ENCODE measurements at places on chromosomes 1 and 21.

DNA sequence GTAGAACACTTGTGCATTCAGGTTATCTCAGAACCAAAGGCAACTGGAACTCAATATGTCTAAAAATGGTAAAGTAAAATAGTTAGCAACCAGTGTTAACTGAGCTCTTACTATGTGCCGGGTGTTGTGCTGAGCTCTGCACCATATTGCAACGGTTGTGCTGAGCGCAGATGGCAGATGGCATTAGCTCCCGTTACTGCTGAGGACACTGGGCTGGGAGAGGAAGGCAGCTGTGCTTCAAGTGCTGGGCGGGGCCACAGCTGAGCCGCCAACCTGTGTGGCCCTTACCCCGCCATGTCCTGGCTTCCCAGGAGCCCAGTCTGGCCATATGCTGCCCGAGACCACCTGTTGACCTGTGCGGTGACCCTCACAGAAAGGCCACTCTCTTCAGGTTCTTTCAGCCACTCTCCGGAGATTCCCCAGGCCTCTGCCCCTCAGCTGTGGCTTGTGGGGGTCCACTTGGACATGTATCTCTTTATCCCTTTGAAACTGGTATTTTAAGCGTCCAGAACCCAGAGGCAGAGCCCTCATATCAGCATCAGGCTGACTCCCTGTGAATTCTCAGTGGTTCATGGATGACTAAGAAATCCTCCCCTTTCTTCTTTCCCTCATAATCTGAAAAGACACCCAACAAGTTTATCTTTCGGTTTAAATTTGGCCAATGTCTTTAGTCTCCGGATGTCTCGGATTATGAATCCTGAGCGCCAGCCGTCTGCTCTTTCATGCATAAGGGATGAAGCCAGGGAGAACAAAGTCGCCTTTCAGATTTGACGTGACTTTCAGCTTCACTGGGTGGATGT lies 26.4 kb downstream of the LDLRAP1 start:
- DNase-seq: peak; percentile 14

- DNase-seq: no peak
Measured at GRCh38 chr1:160855181-160855981, 7.3 kb downstream of the CD244 start.

- peak; percentile 63 for DNase-seq
Measured at GRCh38 chr1:35555601-35556477, 1.4 kb downstream of the KIAA0319L start.

GRCh38 chr1:59692591-59692990 lies 122.2 kb upstream of the HOOK1 start:
- DNase-seq: peak; percentile 96

DNA sequence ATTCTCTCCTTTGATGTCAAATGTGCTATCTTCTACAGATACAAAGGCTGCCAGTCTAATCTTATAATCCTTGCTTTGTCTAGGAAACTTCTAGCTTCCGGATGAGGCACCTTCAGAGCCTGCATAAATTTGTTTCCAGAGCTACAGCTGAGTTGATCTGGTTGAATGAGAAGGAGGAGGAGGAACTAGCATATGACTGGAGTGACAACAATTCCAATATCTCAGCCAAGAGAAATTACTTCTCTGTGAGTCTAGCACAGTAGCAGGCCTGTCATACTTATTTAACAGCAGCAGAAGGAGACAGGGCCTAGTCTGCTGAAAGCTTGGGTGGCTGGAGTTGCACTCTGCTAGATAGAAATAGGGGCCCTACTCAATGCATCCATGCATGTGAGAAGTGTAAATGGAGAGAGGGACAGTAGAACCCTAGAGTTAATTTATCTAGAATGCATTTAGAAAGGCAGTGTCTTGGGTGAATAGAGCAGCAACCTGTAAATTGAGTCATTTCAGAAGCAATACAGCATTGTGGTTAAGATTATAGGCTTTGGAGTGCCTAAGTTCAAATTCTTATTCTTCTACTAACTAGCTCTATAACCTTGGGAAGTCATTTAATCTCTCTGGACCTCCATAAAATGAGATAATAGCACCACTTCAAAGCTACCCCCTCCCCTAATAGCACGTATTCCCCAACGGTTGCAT lies 89.0 kb downstream of the MACF1 start:
- DNase-seq: peak; percentile 19

DNA sequence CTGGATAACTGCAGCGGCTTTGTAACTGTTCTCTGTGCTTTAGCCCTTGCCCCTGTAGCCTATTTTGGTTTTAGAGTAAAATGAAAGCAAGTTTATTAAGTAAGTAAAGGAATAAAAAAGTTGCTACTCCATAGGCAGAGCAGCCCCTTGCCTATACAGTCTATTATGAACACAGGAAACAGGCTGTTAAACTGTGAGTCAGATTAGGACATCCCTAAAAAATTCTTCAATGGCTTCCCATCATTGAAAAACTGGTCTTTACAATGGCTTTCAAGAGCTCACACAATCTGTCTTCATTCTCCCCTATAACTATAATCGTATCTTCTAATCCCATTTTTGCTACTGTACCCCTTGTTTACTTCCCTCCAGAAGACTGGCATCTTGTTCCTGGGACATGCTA lies 43.0 kb downstream of the ATG4C start:
- DNase-seq: peak; percentile 4

DNA sequence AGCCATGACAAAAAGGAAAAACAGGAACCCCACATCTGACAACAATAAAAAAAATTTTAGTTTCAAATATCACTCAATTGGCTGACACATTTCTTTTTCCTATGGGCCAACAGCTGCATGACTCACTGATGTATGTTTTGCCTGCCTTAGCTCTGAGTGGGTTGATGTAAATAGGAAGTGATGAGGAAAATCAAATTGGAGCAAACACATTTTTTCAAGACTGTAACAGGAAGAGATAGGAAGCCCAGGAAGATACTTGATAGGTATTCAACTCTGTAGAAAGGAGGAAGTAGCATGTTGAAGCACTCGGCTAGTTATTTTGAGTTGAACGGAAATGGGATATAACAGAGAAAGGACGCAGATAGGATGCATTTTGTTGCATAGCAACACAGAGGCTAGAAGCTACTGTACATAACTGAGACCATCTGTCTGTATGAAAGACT lies 168.0 kb upstream of the NR5A2 start:
- DNase-seq: peak; percentile 89

DNA sequence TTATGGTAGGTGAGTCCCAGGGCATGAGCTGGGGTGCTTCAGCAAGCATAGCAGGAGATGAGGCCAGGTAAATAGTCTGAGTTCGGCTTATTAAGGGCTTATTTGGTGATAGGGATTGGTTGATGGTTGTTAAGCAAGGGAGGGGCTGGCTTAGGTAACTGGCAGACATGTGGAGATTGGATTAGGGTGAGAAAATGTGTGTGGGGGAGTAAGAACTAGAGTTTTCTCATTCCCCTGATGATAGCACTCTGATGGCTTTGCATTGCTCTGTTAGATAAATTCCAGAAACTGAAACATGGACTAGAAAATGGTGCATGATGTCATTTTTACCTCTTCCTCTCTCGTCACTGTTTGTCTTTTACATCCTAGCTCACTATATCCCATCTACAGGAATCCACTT lies 53.6 kb downstream of the FGGY start:
- DNase-seq: no peak

DNA sequence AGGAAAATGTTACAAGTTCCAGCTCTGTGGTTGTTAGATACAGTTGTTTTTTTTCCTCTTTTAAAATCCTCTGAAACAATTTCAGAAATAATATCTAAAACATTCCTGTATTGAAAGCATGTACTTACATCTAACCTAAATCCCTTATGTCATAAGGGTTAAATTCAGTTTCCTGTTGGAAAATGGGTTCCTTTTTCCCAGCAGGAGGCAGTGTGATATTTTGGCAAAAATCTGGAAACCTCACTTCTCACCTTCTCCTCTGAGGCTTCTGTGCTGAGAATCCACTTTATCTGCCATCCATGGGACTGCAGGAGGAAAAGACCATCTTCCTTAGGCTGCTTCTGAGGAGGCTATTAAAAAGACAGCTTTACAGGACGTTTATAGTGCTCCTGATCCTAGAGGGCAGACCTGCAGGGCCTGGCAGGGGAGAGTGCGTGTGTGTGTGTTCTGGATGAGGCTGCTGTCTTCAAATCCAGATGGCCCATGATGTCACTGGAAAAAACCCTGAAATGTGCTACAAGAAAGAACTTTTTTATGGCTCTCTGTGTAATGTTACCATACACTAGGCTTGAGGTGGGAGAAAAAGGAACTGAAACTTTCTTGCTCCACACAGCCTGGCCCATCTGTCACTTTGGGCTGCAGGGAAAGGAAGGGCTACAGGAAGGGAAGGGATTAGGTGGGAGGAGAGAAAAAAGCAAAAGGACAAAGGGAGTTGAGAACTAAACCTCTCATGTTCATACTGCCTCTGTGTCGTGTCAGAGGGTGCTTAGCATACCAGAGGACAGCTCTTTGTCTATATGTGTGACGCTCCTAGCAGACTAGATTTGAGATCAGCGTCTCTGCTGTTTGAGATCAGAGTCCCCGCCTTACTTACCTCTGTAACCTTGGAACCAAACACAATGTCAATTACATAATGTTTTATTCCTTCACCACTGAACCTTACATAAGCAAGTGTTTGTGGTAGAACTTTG lies 379.2 kb upstream of the SPAG17 start:
- peak; percentile 18 for DNase-seq

DNA sequence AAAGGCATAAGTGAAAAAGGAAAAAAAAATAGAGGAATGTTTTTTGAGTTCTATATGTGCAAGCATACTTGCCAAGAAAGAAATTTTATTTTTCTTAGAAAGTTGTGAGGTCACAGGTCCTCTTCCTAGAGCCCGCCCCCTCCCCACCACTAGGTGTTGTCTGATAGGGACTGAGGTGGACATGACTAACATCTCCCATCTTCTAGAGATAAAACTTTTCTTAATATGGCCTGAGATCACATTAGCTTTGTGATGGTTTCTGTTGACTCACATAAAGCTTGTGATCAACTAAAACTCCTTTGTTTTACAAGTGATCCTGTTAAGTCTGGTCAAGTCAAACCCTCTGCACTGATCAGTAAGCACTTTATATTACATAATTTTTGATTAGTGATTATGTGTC lies 33.4 kb upstream of the CITED4 start:
- DNase-seq: no peak

GRCh38 chr1:155174324-155175280 lies 953 bp downstream of the TRIM46 start:
- peak; percentile 48 for DNase-seq

DNA sequence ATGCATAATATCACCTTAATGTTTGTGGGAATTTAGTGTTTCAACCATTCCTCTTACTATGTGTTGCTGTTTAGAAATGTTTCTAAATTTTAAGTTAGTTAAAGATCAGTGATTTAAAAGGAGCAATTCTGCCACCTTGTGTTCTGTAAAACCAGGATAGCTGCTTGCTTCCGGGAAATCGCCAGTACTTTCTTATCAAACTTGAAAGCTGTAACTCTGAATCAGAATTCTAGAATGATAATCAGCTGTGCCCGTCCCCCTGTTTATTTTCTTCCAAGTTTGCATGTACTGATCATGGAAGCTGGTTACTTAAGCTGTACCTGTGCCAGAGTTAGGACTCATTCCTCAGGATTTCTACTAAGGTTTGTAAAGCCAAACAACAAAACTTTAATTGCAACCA lies 656.4 kb downstream of the LTN1 start:
- peak; percentile 92 for DNase-seq

- no peak for DNase-seq
Measured at GRCh38 chr1:54887665-54888071, 673 bp upstream of the DHCR24 start.

DNA sequence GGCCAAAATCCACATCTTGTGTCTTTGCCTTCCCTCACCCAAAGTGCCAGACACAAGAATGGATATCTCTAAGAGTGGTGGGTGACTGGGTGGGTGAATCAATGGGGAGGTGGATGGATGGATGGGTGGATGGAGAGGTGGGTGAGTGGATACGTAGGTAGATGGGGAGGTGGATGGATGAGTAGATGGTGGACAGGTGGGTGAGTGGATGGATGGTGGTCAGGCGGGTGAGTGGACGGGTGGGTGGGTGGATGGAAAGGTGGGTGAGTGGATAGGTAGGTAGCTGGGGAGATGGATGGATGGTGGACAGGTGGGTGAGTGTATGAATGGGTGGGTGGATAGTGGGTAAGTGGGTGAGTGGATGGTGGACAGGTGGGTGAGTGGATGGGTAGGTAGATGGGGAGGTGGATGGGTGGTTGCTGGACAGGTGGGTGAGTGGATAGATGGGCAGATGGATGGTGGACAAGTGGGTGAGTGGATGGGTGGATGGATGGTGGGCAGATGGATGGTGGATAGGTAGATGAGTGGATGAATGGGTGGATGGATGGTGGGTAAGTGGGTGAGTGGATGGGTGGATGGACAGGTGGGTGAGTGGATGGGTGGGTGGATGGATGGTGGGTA lies 34.2 kb downstream of the SLC19A1 start:
- no peak for DNase-seq

- no peak for DNase-seq
Measured at GRCh38 chr1:246383239-246383589, 123.9 kb downstream of the SMYD3 start.

DNA sequence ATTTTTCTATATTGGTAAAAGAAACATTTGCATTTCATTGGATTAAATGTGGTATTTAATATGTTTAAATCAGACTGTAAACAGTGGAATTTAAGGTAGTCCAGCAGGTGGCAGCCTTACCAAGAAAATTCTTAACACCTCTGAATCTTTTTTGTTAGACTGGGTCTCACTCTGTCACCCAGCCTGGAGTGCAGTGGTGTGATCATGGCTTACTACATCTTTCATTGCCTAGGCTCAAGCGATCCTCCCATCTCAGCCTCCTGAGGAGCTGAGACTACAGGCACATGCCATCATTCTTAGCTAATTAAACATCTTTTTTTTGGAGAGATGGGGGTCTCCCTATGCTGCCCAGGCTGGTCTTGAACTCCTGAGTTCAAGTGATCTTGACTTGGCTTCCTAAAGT lies 98.8 kb downstream of the RABGAP1L start:
- peak; percentile 34 for DNase-seq

- DNase-seq: peak; percentile 73
Measured at GRCh38 chr1:169511316-169512005, 25.7 kb upstream of the SLC19A2 start.

- DNase-seq: peak; percentile 80
Measured at GRCh38 chr1:23273450-23274133, 56.3 kb upstream of the HTR1D start.

GRCh38 chr1:203090421-203091198 lies 4.8 kb upstream of the MYOG start:
- DNase-seq: no peak

DNA sequence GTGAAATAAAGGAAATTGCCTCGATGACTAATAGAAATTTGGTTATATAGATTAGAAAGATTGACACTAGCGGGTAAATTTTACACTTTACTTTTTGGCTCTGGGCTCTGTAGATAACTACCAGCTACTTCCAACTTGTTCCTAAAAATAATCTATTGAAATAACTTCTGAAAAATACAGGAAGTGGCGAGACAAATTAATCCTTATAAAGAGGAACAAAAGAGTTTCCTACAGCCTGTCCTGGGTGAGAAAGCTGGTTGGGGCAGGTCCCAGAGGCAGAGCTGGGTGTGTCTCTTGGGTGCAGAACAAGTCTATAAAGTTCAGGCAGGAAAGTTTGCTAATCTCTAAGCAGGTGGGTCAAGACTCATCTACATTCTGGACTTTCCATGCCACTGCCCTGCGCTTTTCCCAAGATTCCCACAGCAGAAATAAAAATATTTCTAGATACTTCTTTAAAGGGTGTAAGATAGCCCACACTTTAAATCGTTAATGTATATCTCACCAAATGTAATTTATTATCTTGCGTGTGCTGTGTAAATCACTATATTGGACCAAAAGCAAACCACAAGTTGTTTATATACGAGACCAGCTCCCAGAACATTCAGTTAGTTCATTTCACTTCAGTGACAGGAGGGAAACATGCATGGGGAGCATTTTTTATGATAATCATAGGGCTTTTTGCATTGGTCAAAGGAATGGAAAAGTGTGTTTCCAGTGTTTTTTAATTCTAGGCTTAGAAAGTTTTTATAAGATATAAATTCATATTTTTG lies 70.1 kb upstream of the NRIP1 start:
- DNase-seq: no peak

Measured in fibroblast of skin of right biceps (primary cell).